ENCODE measurements at places on chromosomes 12 and 14. TPM values are rescaled to one million over a fixed set of nuclear protein-coding genes. Genes with fewer than 3 reads are reported as not detected.

RILPL1 gene
- polyA plus RNA-seq, result 9.7 TPM

DNA sequence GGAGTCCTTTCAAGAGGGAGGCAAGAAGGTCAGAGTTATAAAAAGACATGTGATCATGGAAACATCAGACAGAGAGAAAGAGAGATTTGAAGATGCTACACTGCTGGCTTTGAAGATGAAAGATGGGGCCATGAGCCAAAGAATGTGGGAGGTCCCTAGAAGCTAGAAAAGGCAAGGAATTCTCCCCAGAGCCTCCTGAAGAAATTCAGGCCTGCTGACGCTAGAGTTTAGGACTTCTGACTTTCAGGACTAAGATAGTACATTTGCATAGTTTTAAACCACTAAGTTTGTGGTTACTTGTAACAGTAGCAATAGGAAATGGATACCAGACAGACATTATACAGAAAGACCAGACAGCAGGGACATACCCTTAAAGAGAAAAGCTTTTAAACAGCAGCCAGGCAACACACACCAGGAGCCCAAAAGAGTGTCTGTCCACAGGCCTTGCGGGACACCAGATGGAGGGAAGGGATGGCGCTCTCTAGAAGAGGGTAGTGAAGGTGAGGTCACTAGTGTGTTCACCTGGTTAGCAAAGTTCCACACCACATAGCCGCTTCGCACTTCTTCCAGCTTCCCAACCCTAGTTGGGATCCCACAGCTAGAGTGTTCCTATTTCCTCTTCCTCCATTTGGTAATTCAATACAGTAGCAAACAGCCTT, 29.7 kb upstream of the CEBPE start:
- H3K36me3 ChIP-seq, result peaks cover 15% of the 10 kb centered on the region
- H3K4me1 ChIP-seq, result peaks cover 15% of the 10 kb centered on the region
- no peak for DNase-seq
- H3K27ac ChIP-seq, result no peak overlapping the region
- no peaks in the 10 kb centered on the region for H3K27me3 ChIP-seq

DNA sequence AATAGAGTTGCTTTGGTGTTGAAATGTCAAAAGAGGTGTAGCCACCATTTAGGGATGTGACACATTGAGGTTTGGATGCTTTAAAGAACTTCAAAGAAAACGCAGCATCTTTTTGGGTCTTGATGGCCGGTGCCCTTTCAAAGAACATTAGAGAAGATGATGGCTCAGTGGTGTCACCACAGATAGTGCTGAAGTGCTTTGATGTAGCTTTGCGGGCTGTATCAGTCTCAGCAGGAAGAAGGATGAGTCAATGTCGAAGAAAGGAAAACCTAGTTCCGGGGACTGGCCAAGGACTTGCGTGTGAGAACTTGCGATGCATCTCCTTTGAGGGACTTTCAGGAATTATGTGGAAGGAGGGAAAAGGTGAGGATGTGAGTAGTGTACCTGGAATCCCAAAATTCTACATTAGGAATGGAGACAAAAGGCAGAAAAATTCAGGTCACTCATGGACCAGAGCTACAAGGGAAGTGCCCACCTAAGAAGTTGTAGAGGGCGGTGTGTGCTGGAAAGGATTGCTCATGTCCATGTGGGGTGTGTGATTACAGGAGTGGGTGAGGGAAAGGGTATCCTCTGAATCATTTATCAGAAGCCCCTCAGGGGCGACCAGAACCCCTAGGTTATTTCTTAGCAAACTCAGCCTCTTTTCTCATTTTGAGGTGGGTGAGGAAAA, 39.7 kb upstream of the GZMB start:
- H3K4me3 ChIP-seq, result no peak overlapping the region
- H3K4me1 ChIP-seq, result no peaks in the 10 kb centered on the region
- H3K36me3 ChIP-seq, result no peaks in the 10 kb centered on the region
- no peak overlapping the region for H3K27ac ChIP-seq

- H3K36me3 ChIP-seq, result no peaks in the 10 kb centered on the region
- no peaks in the 10 kb centered on the region for H3K27me3 ChIP-seq
- no peaks in the 10 kb centered on the region for H3K4me1 ChIP-seq
- H3K4me3 ChIP-seq, result no peak overlapping the region
- no peak overlapping the region for H3K27ac ChIP-seq
Measured at GRCh38 chr14:60227291-60227690, 21.7 kb upstream of the PPM1A start.

Data from large intestine (tissue), 12 donors.